ENCODE measurements at places on chromosomes 6 and 20.

DNA sequence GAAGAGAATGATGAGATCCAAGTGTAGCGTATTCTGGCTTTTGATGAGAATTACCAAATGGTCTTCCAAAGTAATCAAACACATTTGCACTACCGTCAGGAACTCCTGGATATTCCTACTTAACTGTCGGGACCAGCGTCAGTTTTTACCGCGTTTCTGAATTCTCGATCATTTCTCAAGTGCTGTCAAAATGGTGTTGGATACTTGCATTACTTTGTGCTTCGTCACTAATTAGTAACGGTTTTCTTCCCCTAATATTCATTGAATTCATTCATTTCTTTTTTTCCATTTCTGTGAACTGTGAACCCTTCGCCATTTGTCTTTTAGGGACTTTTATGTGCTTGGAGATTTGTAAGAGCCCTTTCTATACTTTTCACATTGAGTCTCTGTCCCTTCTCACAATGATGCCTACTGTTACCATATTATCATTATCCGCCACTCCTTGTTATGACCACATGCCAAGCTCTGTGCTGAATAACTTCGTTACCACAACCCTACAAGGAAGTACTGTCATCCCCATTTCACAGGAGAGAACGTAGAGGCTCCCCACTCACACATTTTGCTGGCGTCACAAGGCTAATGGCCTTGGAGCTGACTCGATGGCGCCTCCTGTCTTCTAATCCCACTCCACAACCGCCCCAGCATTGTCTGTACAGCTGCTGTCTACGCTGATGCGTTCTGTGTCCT lies 74.2 kb upstream of the QKI start:
- no peak for DNase-seq

- no peak for DNase-seq
These were observed 164.1 kb downstream of the TAF4 start for GRCh38 chr20:61901392-61902220.

DNA sequence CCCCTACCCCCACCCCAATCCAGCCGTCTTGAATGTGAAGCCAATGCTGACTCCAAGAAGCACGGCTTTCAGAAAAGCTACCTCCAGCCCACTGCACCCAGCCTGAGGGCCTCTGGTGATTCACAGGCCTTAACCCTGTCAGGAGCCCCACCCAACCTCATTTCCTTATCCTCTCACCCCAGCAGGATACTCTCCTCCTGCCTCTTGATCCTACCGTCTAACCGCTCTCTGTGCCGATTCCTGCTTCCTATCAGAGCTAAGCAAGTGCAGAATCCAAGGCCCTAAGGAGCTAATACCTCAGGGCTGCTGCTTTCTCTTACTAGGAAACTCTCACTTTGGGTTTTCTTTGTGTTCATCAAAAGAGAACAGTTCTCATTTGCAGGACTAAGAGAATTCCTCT lies 47.2 kb downstream of the TRERF1 start:
- DNase-seq = no peak

GRCh38 chr20:31488115-31488514 lies 13.0 kb downstream of the REM1 start:
- no peak for DNase-seq

DNA sequence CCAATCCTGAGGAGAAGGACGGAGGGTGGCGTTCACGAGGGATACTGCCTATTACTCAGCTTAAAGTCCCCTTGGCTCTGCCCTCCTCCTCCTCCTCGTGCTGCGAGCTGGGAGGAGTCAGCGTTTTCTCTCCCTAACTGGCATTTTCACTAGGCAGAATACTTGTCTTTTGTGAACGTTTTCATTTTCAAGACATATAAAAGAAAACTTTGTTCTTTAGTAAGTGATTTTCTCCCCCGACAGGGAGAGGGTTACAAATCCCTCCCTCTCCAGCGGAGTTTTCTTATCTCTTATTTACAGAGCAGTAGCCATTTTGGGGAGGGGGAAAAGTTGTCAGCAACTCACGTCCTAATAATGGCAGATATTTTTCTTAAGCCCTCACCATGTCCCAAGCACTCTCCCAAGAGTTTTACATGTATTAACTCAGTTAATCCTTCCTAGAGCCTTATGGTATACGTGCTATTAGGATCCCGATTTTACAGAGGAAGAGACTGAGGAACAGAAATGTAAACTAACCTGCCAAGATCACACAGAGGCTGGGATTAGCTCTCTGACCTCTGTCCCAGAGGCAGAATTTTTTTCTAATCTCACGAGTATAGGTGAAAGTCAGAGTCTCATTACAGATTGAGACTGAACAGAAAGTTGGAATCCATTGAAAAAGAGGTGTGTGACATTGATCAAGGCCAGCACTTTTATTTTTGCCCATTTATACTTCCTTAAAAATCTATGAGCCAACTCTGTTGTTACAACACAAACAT lies 30.0 kb upstream of the ZNF217 start:
- DNase-seq = no peak

DNA sequence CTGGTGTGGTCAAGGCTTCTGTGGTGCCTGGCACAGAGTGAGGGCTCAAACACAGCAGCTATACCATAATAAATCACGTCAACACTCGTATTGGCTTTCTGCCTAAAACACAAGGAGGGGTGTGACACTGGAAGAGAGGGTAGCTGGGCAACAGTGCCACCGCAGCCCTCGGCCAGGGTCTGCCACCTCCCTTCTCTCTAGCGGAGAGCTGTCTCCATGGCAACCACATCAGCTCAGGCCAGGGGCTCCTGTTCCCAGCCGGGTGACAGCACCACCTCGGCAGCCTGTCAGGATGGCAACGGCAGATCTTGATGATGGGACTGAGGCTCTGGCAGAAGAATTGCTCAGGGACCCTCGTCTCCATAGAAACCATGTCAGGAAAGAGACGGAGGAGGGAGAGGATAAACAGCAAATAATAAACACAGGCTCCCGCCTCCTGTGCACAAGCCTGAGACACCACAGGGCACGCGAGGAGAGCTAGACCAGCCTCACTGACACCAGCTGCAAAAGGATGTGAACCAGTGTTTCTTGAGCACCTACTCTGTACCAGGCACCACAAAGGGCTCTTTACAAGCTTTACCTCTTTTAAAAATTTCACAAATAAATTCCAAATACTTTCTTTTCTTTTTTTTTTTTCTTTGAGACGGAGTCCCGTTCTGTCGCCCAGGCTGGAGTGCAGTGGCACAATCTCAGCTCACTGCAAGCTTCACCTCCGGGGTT lies 50.4 kb upstream of the TLDC2 start:
- peak; percentile 71 for DNase-seq

- no peak for DNase-seq
These were observed 22.8 kb downstream of the RGS17 start for GRCh38 chr6:153108315-153108714.

- peak; percentile 69 for DNase-seq
These were observed 23.5 kb upstream of the CTNNBL1 start for GRCh38 chr20:37670351-37670791.

DNA sequence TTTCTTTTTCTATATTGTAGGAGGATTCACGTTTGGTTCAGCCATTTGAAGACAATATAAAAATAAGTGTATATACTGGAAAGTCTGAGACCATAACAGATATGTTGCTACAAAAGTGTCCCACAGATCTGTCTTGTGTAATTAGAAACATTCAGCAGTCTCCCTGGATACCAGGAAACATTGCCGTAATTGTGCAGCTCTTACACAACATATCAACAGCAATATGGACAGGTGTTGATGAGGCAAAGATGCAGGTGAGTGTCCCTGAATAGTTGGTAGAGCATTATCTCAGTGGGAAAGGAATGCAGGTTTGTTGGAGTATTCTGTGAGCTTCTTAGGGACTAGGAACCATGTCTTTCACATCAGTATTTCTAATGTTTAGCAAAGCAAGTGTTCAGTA lies 18.3 kb upstream of the ADGRF4 start:
- no peak for DNase-seq
